GM12878 (cell line): ENCODE measurements at places on chromosomes 4 and X.

DNA sequence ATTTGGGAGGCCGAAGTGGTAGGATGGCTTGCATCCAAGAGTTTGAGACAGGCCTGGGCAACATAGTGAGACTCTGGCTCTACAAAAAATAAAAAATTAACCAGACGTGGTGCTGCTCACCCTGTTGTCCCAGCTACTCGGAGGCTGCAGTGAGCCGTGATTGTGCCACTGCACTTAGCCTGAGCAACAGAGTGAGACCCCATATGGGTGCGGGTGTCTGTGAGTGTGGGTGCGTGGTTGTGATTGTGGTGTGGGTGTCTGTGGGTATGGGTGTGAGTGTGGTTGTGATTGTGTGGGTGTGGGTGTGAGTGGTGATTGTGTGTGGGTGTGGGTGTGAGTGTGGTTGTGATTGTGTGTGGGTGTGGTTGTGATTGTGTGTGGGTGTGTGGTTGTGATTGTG, 114.6 kb downstream of the UBE2K start:
- no peak for DNase-seq

DNA sequence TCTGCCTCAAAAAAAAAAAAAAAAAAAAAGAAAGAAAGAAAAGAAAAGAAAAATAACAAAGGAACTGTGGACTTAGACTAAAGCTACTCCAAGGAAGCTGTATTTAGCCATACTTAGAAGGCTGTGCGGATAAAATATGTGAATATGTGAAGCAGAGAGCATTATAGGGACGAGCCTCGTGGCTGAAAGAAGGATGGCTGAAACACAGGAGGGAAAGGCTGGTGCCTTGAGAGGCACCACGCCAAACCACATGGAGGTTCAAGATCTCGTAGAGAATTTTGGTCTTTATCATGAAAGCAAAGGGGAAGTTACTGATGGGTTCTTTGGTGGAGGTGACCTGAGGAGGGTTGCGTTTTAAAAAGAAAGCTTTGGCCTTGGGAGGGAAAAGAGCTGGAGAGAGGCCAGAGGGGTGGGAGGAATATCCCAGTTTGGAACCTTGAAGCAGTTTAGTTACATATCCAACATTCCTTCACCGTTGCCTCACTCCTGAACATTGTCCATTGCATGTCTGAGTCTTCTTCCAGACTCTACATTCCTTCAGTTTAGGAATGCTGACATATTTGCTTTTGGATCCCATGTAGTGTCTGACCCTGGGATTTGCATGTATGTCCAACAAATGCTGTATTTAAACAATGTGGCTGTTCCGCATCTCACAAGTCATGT, 82.5 kb downstream of the CPE start:
- no peak for DNase-seq

GRCh38 chr4:188012426-188012945, 16.9 kb downstream of the ZFP42 start:
- DNase-seq, result no peak

GRCh38 chr4:17740702-17741101, 40.7 kb downstream of the FAM184B start:
- no peak for DNase-seq

- no peak for DNase-seq
These were observed 609.6 kb upstream of the SPANXN1 start for GRCh38 chrX:144637731-144638130.

DNA sequence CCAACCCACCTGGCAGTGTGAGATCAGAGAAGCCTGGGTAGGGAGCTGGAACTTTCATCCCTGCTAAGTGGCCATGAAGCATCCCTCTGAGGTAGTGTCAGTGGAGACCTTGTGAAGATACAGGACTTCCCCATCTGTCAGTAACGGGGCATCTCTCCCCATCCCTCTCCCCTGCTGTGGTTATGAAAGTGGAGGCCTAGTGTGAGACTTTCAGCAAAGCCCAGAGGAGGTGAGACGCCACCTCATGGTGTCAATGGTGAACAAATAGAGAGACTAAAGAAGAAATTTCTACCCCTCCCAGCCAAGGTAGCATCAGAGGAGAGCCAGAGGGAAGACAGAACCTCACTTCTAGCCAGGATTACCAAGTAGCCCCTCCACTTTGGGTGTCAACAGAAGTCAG, 150.2 kb downstream of the VEGFC start:
- no peak for DNase-seq

DNA sequence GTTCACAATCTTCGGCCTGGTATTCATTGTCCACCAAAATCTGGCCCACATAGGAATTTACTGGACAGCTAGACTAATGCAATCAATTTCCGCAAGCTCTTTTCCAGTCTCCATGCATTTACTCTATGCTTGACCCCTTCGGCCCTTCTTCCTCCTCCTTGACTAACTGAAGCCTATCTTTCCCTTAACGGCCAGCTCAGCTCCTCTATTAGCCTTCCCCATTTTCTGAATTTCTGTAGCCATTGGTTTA, 1.2 kb upstream of the PHKA2 start:
- DNase-seq, result peak; percentile 15

GRCh38 chr4:184401397-184402171, 72.8 kb downstream of the IRF2 start:
- no peak for DNase-seq

GRCh38 chr4:77178560-77178959, 21.6 kb downstream of the CCNG2 start:
- no peak for DNase-seq

DNA sequence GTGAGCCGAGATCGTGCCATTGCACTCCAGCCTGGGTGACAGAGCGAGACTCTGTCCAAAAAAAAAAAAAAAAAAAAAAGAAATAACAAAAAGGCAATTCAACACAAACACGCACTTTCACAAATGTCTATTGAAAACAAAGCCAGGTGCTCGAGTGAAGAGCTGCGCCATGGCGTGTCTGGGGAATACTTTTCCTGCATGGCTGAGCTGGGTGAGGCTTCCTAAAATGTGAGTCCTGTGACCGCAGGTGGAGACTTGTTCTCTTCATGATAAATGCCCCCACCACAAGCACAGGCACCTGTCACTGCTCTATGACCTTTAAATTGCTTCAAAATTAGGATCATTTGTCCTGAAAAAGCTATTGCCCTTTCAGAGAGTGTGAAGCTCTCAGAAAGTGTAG, 4.0 kb upstream of the ABLIM2 start:
- no peak for DNase-seq

- DNase-seq, result no peak
These were observed 236.2 kb downstream of the FRAS1 start for GRCh38 chr4:78293348-78293747.

GRCh38 chrX:8988446-8988845, 45.5 kb downstream of the FAM9B start:
- no peak for DNase-seq

GRCh38 chrX:134654398-134655012, 3.8 kb downstream of the PLAC1 start:
- DNase-seq, result no peak

- peak; percentile 44 for DNase-seq
These were observed 6.7 kb upstream of the PPID start for GRCh38 chr4:158729716-158730559.

GRCh38 chrX:133081990-133082389, 14.9 kb downstream of the USP26 start:
- DNase-seq, result no peak

DNA sequence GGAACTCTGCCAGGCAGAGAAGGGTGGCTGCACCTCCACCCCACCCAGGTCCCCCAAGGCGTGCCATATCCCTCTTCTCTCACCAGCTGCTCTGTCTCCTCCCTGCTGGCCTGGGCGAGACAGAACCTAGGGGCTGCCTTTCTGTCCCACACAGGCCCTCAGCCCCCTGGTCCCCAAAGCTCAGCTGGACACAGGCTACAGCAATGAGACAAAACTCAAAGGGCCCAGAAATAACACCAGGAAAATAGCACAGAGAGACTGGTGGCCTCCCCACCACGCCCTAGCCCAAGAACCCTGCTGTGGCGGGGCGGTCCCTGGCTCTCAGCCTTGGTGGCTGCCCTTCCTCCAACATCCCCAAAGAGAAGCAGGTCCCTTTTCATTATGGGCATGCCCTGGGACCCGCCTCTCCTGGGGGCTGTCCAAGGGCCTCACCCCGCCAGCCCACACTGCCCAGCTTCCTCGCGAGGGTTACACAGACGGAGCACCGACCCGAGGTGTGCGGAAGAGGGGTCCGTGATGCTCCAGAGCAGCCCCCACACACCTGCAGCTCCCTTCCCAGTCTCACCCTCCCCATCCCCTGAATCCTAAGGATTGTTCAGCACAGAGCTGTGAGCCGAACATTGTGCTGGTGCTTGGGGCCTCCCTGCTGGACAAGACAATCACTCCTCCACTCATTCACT, 67.7 kb upstream of the HMX1 start:
- DNase-seq, result no peak

DNA sequence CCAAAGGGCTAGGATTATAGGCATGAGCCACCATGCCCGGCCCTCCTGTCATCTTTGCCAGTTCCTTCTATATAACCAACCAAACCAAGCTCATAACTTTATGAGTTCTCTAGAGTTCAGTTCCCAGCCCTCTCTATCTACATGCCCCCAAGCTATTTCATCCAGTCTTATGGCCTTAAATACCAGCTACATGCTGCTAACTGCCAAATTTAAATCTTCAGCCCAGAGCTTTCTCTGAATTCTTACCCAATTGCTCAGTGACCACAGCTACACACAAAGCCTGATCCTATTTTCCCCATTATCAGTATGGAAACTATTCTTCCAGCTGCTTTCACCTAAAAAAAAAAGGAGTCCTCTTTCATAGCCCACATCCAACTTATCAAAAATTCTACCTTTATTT, 23.1 kb downstream of the TMEM184C start:
- DNase-seq, result no peak

- DNase-seq, result no peak
These were observed 81.1 kb downstream of the FAAH2 start for GRCh38 chrX:57367649-57368048.

DNA sequence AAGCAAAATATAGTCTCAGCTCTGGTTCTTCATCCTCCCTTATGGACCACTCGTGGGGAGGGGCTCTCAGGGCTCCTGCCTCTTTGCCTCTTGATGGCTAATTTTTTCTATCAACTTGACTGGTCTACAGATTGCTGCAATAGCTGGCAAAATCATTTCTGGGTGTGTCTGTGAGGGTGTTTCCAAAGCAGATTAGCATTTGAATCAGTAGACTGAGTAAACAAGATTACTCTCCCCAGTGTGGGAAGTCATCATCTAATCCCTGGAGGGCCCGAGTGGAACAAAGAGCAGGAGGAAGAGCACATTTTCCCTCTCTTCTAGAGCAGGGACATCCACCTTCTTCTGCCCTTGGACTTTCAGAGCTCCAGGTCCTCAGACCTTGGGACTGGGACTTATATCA, 153.5 kb downstream of the STK32B start:
- no peak for DNase-seq
